Breast epithelium (tissue), 4 donors: ENCODE measurements at places on chromosomes 2 and 18. TPM values are rescaled to one million over a fixed set of nuclear protein-coding genes. Genes with fewer than 3 reads are reported as not detected.

DNA sequence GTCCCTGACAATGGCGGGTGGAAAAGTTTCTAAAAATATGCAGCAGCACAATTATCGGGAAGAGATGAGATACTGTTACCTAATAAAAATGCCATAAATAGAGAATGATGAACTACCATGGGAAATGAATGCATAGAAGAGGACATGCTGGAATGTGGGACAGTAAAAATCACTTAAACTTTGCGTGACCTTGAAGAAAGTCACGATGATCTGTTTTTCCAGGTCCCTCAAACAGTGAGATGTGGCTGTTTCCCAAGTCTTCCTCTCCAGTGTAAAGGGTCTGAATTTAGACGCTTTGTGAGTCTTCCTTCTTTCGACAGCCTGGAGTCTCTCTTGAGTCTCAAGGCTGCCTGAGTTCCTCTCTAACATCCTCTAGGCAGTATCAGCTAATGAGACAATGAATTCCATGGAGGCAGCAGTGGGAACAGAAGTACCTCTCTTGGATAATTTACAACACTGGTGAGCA, 1.4 kb downstream of the CLUL1 start:
- H3K27ac ChIP-seq, result no peak overlapping the region
- H3K36me3 ChIP-seq, result no peaks in the 10 kb centered on the region
- DNase-seq, result no peak
- no peaks in the 10 kb centered on the region for H3K4me1 ChIP-seq

DNA sequence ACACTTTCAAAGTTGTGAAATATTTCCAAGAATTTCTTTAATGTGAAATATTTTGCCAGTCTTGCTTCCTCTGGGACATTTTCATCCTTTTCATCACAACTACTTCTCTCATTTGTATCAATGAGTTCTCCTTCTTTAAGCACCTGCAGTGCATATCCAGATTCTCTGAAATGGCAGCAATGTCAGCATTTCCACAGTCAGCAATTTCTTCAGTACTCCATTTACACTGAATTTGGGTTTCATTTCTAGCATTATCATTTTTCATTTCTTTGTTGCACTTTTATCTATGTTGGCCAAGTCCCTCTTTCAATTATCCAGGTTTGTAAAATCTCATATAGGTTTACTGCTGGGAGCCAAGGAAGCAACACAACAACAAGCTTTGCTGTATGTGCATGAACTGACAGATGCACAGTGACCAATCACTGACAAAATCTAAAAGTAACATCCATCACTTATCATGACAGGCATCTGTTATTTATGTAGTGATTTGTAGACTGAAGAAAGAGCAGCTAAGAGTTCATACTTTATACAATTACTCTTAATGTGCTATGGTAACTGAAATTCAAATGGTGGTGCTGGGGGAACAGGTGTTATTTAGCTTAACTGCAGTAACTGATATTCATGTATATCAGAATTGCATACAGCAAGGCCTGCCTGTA, 43.9 kb downstream of the SS18 start:
- H3K4me1 ChIP-seq, result no peaks in the 10 kb centered on the region
- no peak overlapping the region for H3K4me3 ChIP-seq

DNA sequence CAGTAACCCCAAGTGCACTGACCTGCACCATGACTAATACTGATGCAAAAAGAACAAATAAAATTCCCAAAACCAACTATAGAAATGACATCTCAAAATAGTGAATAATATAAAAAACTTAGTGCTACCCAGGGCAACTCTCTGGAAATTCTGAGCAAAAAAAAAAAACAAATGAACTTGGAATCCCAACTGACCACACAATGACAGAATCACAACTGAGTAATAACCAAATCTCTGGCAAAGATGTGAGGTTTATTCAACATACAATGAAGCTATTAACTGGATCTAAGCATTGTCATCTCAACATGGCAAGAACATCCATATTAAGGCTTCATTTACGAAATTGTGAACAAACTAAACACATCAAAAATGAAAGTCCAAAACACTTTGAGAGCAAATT, 22.7 kb downstream of the EXOC6B start:
- no peaks in the 10 kb centered on the region for H3K36me3 ChIP-seq
- H3K27me3 ChIP-seq, result no peaks in the 10 kb centered on the region
- DNase-seq, result no peak
- no peak overlapping the region for H3K4me3 ChIP-seq
- H3K27ac ChIP-seq, result no peak overlapping the region

COL4A3 gene
- 3.7 TPM for total RNA-seq

GRCh38 chr2:127906206-127906926, 20.6 kb upstream of the AMMECR1L start:
- H3K27ac ChIP-seq, result no peak overlapping the region
- peak overlapping the region; percentile 47 for H3K4me3 ChIP-seq
- no peaks in the 10 kb centered on the region for H3K36me3 ChIP-seq
- DNase-seq, result no peak
- no peaks in the 10 kb centered on the region for H3K4me1 ChIP-seq

DNA sequence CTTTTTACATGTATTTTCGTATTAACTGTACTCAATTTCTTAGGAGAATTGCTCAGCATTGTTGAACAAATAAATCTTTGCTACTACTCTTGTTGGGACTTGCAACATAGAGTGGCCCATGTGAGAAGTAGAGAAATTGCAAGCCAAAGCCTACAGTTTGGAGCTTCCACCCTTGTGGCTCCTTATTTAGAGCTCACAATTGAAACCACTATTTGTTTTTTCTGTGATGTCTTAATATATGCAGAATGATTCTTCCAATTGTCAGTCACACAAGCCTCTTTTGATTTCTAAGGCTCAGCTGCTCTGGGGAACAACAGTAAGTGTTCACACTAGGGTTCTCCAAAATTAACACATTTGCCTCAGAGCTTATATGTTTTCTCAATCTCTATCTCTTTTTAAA, 60.2 kb upstream of the GALNT13 start:
- H3K27me3 ChIP-seq, result no peaks in the 10 kb centered on the region
- no peaks in the 10 kb centered on the region for H3K36me3 ChIP-seq
- no peak overlapping the region for H3K4me3 ChIP-seq
- DNase-seq, result no peak

AMER3 gene
- total RNA-seq, result not detected

SPEG gene
- 0.32 TPM for total RNA-seq

GRCh38 chr2:42969231-42970150, 177.1 kb upstream of the HAAO start:
- H3K4me1 ChIP-seq, result peaks cover 3% of the 10 kb centered on the region
- no peak overlapping the region for H3K4me3 ChIP-seq
- DNase-seq, result no peak
- no peaks in the 10 kb centered on the region for H3K36me3 ChIP-seq

- no peak overlapping the region for H3K4me3 ChIP-seq
- H3K27ac ChIP-seq, result no peak overlapping the region
- no peaks in the 10 kb centered on the region for H3K36me3 ChIP-seq
- no peaks in the 10 kb centered on the region for H3K4me1 ChIP-seq
- H3K27me3 ChIP-seq, result no peaks in the 10 kb centered on the region
These were observed 340.0 kb upstream of the MEX3C start for GRCh38 chr18:51537487-51537886.

GRCh38 chr2:36678856-36679255, 17.7 kb upstream of the VIT start:
- no peaks in the 10 kb centered on the region for H3K36me3 ChIP-seq
- DNase-seq, result no peak
- no peak overlapping the region for H3K4me3 ChIP-seq
- H3K27ac ChIP-seq, result no peak overlapping the region
- H3K27me3 ChIP-seq, result no peaks in the 10 kb centered on the region

GRCh38 chr2:53473775-53474311, 293.8 kb upstream of the CHAC2 start:
- H3K36me3 ChIP-seq, result no peaks in the 10 kb centered on the region
- no peak overlapping the region for H3K27ac ChIP-seq
- no peaks in the 10 kb centered on the region for H3K4me1 ChIP-seq
- no peak for DNase-seq
- H3K27me3 ChIP-seq, result no peaks in the 10 kb centered on the region

DNA sequence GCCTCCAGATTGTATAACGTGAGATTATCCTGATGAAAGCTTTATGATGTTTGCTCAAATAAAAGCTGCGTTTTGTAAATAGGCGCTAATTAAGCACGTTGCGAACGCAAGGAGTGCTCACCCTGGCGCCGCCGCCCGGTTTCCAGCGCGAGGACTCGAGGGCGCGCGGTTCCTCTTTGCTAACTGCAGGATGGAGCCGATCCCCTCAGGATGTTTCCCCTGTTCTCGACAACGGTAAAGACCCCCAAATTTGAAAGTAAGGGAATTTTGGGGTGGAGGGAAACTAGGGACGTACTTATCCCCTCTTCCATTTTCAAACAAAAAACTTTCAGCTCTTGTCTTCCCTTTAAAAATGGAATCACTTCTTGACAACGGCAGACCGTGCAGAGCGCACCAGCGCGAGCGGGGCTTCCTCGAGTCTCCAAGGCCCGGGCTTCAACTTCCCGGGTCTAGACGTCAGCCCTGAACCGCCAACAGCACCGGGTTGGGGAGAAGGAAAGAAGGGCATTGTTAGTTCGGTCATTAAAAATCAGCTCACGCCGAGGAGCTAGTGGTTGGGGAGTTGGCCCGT, 1.1 kb upstream of the GBX2 start:
- H3K4me3 ChIP-seq, result no peak overlapping the region
- no peak overlapping the region for H3K27ac ChIP-seq
- no peaks in the 10 kb centered on the region for H3K36me3 ChIP-seq
- DNase-seq, result no peak

NT5DC4 gene
- total RNA-seq, result not detected

DNA sequence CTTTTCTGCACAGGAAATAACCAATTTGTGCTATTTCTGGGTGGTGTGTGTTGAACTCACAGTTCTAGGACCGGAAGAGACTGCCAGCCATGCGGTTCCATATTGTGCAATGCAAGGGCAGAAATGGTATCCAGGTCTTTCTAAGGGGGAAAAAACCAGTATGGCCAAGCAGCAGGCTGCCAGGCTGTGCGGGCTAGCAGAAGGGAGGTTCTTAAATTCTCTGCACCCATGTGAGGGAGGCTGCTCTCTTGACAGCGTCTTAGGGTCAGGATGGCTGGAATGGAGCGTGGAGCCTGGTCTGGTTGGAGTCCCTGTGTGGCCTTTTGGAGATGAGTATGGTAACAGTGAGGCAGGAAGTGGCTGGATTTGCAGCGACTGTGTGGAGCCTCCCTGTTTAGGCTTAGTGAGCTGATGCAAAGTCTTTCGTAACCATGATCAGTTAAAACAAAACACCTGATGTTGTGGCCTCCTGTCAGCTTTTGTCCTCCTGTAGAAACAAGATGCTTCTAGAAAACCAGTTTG, 52.6 kb downstream of the NCK2 start:
- H3K4me3 ChIP-seq, result no peak overlapping the region
- no peaks in the 10 kb centered on the region for H3K27me3 ChIP-seq
- H3K4me1 ChIP-seq, result no peaks in the 10 kb centered on the region
- no peaks in the 10 kb centered on the region for H3K36me3 ChIP-seq
- H3K27ac ChIP-seq, result peak overlapping the region; percentile 62
- DNase-seq, result peak; percentile 30

- H3K27ac ChIP-seq, result no peak overlapping the region
- no peaks in the 10 kb centered on the region for H3K36me3 ChIP-seq
- H3K27me3 ChIP-seq, result no peaks in the 10 kb centered on the region
- no peak overlapping the region for H3K4me3 ChIP-seq
- DNase-seq, result no peak
These were observed 75.9 kb downstream of the MRPS9 start for GRCh38 chr2:105113616-105114291.

GRCh38 chr2:240556553-240557100, 1.2 kb downstream of the ANKMY1 start:
- H3K4me3 ChIP-seq, result peak overlapping the region; percentile 86
- DNase-seq, result no peak
- no peaks in the 10 kb centered on the region for H3K27me3 ChIP-seq
- H3K36me3 ChIP-seq, result no peaks in the 10 kb centered on the region
- no peak overlapping the region for H3K27ac ChIP-seq

- no peak overlapping the region for H3K27ac ChIP-seq
- no peaks in the 10 kb centered on the region for H3K36me3 ChIP-seq
- H3K4me1 ChIP-seq, result no peaks in the 10 kb centered on the region
- DNase-seq, result no peak
These were observed 830.6 kb downstream of the SLC4A3 start for GRCh38 chr2:220458051-220458450.

DNA sequence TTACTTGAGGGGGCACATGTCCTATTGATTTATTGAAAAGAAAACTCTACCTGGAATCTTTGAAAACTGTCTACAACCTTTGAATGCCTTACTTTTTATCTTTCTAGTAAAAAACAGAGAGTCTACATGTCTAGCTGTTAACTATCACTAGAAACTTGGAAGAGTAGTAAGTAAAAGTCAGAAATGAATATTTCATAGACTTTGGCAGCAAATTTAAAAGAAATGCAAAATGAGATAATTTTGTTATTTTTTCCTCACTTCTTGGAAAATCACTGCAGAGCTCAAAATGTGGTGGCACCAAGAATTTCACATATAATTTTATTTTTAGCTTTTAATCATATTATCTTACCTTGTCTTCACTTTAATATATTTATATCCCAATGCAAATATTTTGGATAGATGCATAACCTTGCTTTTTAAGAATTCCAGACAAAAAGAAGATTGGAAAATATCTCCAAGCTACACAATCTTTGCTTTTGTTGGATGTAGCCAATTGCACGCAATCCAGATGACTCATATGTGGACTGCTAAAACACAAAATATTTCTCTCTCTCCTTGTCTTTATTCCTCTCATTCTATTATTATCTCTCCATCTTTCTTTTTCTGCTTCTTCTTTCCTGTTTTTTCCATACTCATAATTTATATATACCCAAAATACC, 92.2 kb upstream of the DSEL start:
- peaks cover 5% of the 10 kb centered on the region for H3K36me3 ChIP-seq
- H3K4me1 ChIP-seq, result no peaks in the 10 kb centered on the region
- H3K4me3 ChIP-seq, result no peak overlapping the region
- H3K27me3 ChIP-seq, result no peaks in the 10 kb centered on the region
- DNase-seq, result no peak

LYG2 gene
- total RNA-seq, result not detected

- no peaks in the 10 kb centered on the region for H3K36me3 ChIP-seq
These were observed at the start of gene GPC1 for GRCh38 chr2:240435457-240435947. GPC1 (plus strand) TSS chr2:240435663; CDS start chr2:240435919, 256 bp downstream.

DNA sequence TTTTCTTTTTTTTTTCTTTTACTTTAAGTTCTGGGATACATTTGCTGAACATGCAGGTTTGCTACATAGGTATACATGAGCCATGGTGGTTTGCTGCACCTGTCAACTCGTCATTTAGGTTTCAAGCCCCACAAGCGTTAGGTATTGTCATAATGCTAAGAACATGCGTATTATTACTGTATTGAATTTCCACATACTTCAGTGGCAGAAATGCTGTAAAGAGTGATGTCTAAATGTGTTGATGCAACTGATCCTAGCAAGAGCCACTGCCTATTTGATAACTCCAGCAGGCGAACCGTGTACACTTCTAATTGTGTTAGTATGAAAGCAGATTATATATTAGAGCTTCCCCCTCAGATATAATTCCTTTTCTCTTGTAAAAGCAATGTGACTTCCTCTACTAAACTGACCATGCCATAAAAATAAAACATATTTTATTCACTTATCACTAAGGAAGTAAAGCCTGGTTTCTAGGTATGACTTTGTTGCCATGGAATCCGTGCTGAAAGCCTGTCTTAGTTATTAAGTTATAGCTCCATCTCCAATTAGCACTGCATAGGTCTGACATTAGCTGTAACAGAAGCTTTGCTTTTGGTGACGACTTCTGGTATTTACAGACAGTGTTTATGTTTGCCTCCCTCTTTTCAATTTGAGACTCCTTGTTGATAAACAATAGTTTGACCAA, 280.0 kb downstream of the GALR1 start:
- H3K4me3 ChIP-seq, result no peak overlapping the region
- no peaks in the 10 kb centered on the region for H3K27me3 ChIP-seq
- H3K4me1 ChIP-seq, result no peaks in the 10 kb centered on the region
- no peak overlapping the region for H3K27ac ChIP-seq
- DNase-seq, result no peak
- H3K36me3 ChIP-seq, result no peaks in the 10 kb centered on the region

GRCh38 chr2:197997083-197997541, 192.7 kb downstream of the PLCL1 start:
- H3K27me3 ChIP-seq, result no peaks in the 10 kb centered on the region
- H3K4me1 ChIP-seq, result no peaks in the 10 kb centered on the region
- DNase-seq, result no peak
- no peak overlapping the region for H3K4me3 ChIP-seq
